ENCODE measurements at places on chromosomes 7 and 10.

DNA sequence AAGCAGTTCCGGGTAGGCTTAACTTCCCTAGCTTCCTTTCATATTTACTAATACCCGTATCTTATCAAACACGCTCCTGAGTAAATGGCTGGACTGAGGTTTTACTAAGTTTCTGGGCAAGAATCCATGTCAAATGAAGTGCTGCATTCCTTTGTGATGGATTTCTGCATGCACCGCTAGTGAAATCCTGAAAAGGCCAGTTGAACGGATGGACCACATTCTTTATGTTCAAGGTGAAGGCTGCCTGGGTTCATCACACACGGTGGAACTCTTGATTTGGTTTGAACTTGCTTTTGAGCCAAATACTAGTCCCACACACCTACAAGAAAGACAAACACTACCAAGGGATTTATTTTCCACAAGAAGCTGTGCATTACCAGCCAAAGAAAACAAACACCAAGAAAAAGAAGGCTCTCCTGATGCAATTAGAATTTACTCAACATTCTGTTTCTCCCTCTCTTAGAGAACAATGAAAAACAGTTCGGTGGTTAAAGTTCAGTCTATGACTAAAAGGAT is 255.0 kb upstream of the SEMA3C start:
- H3K27me3 ChIP-seq: no peaks in the 10 kb centered on the region

DNA sequence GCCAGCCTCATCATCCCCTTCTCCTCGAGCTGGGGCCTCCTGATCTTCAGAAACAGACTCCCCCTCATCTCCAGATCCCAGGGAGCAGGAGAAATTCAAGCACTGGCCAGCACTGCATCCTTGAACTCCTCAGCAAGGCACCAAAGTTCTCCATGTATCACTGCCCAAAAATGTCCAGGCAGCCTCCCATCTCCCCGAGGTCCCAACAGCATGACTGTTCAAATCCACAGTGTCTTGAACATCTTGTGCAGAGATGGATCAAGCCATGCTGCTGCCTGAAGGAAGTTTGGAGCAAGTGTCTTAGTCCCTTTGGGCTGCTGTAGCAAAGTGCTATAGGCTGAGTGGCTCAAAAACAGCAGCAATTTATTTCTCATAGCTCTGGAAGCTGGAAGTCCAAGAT is 115.5 kb upstream of the GALNT17 start:
- H3K4me3 ChIP-seq: no peak overlapping the region
- H3K27me3 ChIP-seq: no peaks in the 10 kb centered on the region
- H3K4me1 ChIP-seq: peaks cover 6% of the 10 kb centered on the region
- DNase-seq: no peak
- H3K27ac ChIP-seq: no peak overlapping the region

- DNase-seq: no peak
- H3K27me3 ChIP-seq: no peaks in the 10 kb centered on the region
- peak overlapping the region; percentile 89 for H3K27ac ChIP-seq
- no peaks in the 10 kb centered on the region for H3K4me1 ChIP-seq
- no peaks in the 10 kb centered on the region for H3K36me3 ChIP-seq
- peak overlapping the region; percentile 44 for H3K4me3 ChIP-seq
These were observed 405 bp upstream of the ENTPD1 start for GRCh38 chr10:95755511-95756004.

GRCh38 chr10:1121271-1121970 is 65.2 kb downstream of the WDR37 start:
- no peaks in the 10 kb centered on the region for H3K27me3 ChIP-seq
- no peak for DNase-seq
- H3K4me3 ChIP-seq: no peak overlapping the region
- H3K27ac ChIP-seq: no peak overlapping the region
- H3K4me1 ChIP-seq: no peaks in the 10 kb centered on the region
